ENCODE measurements at places on chromosomes 5 and 9.

DNA sequence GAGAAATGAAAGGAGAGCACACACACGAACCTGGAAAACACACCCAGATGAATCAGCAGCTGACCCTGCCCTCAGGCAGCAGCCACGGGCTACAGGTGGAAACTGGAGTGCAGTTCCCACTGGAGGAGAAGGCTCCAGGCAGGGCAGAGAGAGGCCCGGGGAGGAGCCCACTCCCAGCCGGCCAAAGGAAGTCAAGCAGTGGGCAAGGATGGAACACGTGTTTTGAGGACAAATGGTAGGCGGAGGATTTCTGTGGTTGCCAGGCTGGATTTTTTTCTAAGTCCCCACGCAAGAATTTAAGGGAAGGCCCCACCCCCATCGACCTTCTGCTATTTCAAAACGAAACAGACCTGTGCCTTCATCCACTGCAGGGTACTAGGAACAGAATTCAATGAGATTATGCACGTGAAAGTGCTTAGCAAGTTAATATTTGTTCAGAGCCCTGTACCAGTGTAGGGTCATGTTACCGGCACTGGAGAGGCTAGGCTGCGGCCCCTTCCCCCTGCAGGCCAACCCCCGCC lies 6.8 kb downstream of the EPB41L4B start:
- DNase-seq = no peak

GRCh38 chr9:137804908-137805630 lies 72.5 kb upstream of the CACNA1B start:
- DNase-seq = no peak

- DNase-seq = no peak
Observed at GRCh38 chr9:137041124-137041523, 4.9 kb downstream of the NPDC1 start.

DNA sequence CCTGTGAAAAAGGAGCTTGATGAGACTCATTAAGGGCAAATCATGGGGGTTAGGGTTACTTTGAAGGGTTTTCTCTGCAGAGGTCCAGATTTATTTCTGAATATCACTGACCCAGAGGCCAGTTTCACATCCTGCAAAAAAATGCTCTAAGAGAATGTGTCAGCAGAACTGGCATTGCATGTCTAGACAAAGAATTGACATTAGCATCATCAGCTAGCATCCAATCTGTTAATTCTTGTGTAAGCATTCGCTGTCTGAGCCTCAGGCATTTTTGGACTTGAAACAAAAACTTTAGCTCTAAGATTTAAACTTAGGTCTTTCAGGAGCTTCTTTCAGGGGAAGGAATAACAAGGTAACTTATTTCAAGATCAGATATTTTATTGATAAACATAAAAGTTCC lies 187.9 kb upstream of the ELL2 start:
- DNase-seq = no peak

DNA sequence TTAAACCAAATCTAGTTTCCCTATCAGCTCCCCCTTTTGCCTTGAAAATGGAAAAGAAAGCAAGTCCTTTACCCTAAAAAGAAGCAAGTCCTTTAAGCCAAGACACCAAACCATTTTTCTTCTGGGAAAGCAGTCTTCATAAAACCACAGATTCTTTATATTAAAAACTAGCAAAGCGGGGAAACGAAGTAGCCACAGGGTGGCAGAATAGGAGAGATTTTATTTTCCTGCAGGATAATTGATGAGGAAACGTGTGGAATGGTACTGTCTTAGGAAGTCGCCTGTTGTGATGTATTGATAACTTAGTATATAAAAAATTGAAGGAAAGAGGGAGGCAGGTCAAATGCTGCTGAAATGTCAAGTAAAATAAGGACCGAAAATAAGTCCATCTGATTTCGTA lies 41.1 kb downstream of the ZNF883 start:
- DNase-seq = no peak

DNA sequence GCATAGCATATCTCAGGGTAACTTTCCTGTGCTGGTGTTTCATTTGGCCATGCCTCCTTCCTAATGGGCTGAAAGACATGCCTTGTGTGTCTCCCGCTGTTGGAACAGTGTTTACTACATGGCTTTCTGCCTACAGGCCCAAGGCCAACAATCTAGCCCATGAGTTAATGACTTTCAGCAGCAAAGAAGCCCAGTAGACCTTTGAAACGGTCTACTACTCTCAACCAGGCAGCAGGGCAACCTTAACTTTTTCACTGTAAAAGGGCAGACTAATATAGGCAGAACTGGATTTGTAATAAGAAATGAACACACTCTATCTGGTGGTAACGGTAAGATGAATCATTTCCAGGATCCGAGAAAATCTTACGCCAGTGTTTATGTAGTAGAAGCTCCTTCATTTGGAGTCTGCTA lies 21.0 kb downstream of the C5orf15 start:
- DNase-seq = no peak

Data from SJCRH30 (cell line).